ENCODE measurements at places on chromosomes 11 and 22.

DNA sequence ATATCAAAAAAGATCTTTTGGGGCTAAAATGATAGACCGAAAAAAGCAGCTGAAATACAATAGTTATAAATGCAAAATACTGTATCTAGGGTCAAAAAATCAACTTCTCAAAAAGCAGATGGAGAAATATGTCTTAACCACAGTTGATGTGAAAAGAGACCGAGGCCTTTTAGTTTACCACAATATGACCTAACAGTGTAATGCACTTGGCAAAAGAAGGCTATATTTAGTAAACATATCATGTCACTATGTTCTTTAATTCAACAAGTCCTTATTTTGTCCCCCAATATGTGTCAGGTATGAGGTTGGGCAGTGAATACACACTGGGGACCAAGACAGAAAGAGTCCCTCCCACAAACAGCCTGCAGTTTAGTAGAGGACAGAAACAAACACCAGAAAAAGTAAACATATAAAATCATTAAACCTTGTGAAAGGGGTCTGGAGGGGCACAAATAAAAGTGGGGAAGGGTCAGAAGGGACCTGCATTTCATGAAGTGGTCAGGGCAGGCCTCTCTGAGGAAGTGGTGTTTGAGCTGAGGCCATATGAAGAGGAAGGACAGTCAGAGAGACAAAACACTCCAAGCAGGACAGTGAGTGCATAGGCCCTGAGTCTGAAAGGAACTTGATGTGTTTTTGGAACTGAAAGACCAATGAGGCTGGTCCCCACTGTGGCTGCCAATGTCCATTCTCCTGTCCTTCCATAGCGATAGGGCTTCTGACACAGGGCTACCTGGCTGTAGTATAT is 53.4 kb downstream of the LIF start:
- DNase-seq = peak; percentile 60

GRCh38 chr22:49704345-49705215 is 123.1 kb downstream of the BRD1 start:
- no peak for DNase-seq

DNA sequence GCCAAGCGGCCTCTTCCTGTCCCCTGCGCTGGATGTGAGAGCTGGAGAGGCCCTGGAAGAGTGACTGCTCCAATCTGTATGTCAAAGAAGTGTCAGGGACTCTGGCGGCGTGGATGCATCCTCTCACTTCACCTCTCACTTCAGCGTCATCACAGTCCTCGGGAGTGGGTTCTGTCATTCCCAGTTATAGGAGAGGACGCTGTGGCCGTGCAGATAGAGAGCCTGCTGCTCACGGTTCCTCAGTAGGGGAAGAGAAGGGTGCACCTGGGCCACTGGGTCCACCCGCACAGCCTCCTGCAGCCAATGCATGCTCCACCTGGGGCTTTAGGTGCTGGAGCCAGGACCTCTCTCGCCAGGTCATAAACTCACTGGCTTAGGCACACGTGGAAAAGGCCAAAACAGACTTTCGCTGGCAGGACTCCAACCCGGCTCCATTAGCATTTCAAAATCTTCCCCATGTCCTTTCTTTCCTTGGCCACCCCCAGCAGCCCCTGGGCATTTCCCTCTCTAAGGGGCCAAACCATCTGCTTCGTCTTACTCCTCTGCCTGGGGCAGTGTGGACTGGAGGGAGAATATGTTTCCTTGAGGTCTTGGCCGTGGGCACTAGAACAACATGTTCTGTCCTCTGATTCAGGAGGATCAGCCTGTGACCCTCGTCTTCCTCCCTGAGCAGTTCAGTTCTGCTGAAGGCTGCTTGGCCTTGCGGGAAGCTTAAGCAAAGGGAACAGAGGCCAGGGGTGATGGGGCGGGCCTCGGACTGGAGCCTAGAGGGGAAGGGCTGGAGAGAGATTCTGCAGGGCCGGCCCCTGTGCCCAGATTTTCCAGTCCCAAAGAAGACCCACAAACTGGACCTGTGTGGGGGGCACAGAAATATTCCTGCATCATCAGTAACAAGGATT is 57.8 kb downstream of the ST14 start:
- DNase-seq = no peak

DNA sequence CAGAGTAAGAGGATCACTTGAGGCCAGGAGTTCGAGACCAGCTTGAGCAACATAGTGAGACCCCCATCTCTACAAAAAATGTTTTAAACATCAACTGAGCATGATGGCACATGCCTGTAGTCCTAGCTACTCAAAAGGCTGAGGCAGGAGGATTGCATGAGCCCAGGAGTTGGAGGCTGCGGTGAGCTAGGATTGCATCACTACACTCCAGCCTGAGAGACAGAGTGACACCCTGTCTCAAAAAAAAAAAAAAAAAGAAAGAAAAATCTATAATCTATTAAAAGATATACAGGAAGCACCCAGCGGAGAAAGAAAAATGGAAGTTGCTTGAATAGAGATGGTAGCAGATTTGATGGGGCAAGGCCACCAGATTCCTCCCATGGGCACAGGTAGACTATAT is 61.8 kb downstream of the FAM83F start:
- no peak for DNase-seq

DNA sequence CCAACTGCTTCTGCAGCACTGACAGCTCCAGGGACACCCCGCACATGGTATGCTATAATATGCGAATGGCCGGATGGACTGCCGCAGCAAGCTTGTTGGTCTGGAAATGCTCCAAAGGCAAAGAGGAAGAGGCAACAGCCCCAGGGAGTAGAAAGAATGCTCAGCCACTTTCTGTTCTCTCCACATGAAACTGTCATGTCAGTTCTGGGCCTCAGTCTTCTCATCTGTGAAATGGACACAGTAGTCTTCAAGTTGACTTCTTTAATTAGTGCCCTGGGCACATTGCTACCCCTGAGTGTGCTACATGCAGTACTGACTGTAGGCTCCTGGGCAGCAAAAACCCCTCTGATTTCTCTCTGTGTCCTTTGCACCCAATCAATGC is 19.9 kb downstream of the IL10RA start:
- no peak for DNase-seq

- no peak for DNase-seq
Observed at GRCh38 chr11:128146926-128147605, 440.3 kb downstream of the ETS1 start.

GRCh38 chr11:63892228-63892627 is 24.7 kb downstream of the RCOR2 start:
- DNase-seq = no peak

DNA sequence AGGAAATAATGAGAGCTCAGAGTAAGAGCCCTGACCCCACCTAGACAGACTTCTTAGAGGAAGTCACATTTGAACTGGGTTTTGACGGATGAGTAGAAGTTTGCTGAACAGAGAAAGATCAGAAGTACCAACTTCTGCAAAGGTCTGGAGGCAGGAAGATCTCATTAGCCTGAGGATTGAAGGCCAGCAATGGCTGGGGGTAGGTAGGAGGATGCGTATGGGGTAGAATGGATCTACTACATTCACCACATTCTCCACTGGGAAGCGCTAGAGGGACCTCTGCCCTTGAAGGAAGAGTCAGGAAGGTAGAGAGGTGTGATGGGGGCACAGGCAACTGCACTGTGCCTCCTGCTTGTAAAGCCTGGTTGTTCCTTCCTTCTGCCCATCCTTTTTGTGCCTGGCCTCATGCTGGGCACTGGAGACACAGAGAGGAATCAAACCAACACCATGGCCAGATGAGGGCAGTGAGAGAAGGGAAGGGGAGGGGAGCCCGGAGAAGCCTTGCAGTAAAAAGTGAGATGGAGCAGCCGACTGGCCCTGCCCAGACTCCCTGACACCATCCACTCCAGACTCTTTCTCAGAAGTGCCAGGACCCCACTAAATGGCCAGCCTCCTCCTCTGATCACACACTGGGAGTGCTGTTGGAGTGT is 4.9 kb downstream of the TPBGL start:
- no peak for DNase-seq

- DNase-seq = peak; percentile 87
Observed at GRCh38 chr11:117171404-117172061, 7.0 kb upstream of the SIDT2 start.
